ENCODE measurements at places on chromosomes 11 and 22.

DNA sequence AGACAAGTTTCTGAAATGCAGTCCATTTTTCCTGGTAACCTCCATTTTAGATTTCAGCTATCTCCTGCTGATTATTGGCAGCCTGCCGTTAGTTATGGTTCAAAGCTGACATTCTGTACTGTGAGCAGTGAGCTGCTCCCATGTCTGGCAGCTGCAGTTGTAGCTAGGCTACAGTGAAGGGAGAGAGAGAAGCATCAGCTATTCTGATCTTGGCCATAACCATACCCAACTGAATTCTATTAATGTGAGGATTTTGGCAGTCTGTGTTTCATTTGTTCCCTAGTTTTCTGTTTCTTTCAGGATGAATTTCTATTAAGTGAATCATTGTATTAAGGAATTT, 33.4 kb downstream of the SIK2 start:
- peak; percentile 23 for DNase-seq

DNA sequence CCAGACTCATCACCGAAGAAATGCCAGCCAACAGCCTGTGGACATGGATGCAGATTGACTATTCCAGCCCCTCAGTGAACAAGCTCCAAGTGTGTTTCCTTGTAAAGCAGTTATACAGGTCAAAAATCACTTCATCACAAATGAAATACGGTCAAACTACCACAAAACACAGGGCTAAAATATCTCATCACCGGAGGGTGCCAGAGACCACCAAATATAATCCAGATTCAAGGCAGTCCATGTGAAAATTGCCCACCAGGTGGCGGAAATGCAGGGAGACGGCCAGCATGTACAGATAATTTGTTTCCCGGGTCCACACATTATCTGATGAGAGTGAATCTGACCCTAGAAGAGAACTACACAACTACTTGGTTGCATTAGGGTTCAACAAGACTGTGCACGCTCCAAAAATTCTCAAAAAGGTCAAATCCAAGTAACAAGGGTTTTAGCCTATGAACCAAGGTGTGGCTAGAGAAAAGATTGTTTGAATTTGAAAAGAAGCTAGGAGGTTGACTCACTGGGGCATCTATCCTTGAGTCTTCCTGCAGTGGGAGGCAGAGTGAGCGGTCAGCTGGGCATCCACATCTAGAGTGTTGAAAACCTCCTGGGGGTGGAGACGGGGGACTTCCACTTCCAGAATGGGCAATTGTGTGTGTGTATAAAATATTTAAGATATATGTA, 71.7 kb downstream of the IGLL5 start:
- DNase-seq = peak; percentile 66

GRCh38 chr11:88555829-88556202, 218.3 kb upstream of the CTSC start:
- DNase-seq = peak; percentile 7

DNA sequence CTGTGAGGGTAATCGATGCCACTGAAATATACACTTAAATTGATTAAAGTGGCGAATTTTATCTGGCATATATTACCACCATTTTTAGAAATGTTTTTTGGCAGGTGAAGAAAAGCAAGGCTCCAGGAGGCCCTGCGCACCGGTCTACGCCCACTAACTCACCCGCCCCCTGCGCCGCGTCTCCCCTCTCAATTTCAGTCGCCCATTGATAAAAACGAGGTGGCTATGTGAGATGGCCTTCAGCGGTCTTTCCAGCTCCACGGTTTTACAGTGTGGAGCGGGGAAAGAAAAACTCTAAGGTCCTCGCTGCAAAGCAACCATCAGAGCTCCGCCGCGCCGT, 602 bp upstream of the AQP11 start:
- DNase-seq = no peak

DNA sequence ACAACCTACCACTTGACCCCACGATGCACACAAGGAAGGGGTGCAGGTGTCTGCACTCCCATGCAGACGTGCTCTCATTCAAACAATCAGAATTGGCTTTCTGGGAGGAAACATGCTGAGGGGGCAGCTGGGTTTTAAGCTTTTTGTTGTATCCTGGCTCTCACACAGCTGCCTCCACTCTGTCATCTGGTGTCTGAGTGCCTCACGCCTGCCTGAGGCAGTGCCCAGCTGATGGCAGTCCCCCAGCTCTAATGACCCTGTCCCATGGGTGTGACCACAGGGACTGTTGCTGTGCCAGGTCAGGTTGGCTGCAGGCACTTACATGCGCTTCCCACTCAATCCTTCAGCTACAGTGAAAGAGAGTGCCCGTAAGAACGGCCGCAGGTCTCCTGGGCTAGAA, 53.7 kb downstream of the ARFGAP3 start:
- DNase-seq = no peak

DNA sequence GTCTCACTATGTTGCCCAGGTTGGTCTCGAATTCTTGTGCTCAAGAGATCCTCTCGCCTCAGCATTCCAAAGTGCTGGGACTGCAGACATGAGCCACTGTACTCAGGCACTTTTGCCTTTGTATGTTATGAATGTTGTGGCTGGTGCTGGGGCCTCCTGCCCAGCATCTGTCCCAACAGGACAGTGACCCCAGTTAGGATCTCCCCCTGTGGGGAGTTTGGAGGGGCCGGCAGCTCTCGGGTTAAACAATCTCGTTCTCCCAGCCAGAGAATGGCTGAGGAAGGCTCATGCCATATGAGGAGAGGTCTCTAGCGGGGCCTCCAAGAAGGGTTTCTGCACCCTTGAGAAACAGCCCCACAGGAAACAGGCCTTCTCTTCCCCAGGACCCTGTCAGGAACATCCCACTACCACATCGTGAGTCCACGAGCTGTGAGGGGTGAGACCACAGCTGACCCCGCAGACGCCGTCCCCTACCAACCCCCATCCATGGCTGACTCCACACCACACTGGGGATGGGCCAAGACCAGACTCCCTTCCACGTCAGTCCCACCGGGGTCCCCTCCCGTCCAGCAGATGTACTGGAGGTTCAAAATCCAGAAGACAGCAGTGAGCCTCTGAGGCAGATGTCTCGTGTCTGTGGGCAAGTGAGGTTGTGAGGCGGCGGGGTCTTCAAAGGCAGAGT, 54.1 kb downstream of the SHANK2 start:
- no peak for DNase-seq

DNA sequence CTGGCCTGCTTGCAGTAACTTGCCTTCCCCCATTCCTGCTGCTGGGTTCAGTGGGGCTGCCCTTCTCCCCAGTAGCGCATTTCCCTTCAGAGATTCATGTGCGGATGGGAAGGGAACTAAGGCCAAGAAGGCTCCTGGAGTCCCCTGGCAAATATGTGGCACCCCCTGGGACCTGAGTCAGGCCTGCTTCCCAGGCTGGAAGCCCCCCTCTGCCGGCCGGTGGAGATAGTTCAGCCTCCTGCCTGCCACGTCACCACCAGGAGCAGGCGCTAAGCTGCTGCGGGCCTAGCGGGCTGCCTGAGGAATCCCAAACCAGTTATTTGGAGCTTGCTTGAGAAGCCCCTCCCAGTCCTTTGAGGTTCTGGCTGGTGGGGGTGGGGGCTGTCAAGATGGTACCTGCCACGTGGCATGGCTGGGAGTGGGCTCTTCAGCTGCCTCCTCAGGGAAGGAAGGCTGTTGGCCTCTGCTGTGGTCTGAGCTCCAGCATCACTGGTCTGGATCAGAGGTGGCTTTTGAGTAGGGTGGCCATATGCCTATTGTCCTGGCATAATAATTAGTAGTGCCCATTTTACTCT, 2.0 kb downstream of the SERPINH1 start:
- DNase-seq = peak; percentile 83

DNA sequence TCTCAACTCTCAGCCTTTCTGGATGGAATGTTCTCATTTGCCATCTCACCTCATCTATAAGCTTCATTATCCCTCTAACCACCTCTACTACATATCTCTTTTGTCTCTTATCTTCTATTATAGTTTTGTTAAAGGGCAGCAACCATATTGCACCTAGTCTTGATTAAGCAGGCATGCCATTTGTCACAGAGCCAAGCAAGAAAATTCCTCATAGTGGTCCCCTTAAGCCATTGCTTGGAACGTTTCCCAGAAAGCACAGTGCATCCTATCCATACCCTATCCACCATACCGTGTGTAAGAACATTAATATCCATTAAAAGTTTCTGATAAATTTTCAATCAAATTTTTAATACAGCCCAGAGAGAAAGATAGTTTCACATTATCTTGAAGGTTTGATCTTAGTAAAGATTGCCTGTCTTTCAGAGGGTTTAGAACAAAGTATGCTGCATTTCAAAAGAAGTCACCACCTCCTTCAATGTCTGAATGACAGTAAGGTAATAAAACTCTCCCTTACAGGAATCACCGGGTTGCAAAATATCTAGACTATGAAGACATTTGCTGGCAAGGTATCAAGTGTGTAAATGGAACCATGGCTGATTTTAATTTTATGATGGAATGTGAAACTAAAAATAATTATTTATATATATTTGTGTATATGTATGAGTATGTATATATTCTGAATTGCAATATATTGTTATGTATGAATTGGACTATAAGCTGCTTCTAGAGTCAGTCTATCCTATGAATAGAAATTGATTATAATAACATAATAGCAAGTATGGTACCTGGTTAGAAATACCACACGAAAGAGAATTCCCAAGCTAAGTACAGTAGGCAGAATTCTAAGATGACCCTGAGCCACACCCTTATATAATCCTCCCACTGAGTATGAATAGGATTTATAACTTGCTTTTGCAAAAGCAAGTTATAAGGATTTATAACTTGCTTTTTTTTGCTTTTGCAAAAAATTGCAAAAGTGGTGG, 1296.3 kb downstream of the LRRC4C start:
- no peak for DNase-seq

Measured in amniotic epithelial cell (primary cell).